ENCODE measurements at places on chromosomes 6 and 20.

GRCh38 chr6:38730140-38730862, 15.2 kb downstream of the DNAH8 start:
- DNase-seq: no peak

DNA sequence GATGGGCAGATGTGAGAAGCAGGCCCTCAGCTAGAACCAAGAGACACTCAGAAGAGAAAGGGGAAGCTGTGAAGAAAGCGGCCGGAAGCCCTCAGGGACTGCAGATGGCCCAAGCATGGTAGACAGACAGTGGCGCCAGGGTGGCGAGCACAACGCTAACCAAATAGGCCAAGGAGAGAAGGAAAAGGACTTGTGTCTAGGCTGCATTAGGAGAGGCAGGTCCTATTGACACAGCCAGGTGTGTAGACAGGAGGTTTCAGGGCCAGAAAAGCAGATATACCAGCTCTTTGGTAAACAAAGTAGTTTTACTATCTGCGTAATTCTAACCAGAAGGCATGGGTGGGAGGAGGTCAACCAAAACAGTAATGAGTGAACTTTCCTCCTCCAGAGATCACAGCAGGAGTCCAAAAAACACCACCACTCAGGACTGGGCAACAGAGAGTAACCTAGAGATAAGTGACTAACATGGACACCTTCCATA, 15.8 kb upstream of the MAP7 start:
- DNase-seq: no peak

- DNase-seq: no peak
These were observed 32.1 kb downstream of the TGM2 start for GRCh38 chr20:38132910-38133501.

DNA sequence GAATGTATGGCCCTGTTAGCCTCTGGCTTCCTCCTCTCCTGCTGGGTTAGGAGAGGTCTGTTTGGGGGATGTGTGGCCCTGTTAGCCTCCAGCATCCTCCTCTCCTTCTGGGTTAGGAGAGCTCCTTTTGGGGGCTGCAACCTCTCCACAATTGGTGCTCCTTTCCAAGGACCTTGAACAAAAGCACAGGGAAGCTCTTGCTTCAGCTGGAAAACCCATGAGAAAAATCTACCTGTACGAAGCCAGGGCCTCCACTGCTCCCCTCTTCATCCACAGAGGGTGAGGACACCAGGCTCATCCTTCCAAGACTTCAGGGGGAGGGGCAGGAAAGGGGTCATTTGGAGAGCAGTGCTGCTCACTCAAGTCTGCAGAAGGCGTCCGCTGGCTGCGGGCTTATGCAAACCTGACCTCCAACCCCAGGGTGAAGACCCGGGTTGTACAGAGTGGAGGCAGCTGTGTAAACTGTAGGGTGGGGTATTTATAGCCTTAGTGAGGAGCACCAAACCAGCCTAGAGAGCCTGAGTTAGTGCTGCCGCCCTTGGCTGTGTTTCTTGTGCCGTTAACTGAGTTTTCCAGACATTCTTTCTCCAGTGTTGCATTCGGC, 62.1 kb downstream of the SLC24A3 start:
- no peak for DNase-seq

DNA sequence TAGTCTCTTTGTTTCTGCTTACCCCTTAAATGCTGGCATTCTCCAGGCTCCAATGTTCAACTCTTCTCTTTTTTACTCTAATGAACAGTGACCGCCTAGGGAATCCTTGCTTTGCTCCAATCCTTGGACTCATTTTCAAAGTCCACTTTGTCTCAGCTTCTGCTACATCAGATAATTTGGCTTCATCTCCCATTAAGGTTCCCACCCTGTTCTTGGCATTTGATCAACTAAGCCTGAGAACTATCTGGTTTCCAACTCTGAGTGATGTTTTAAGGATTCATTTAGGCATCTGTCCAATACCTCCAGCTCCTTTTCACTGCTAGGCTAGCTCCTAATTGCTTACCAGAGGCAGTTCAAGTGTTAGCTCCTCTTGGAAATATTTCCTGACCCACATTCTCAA, 64.9 kb downstream of the ME1 start:
- DNase-seq: no peak

GRCh38 chr20:53087037-53087777, 115.0 kb downstream of the TSHZ2 start:
- DNase-seq: no peak

DNA sequence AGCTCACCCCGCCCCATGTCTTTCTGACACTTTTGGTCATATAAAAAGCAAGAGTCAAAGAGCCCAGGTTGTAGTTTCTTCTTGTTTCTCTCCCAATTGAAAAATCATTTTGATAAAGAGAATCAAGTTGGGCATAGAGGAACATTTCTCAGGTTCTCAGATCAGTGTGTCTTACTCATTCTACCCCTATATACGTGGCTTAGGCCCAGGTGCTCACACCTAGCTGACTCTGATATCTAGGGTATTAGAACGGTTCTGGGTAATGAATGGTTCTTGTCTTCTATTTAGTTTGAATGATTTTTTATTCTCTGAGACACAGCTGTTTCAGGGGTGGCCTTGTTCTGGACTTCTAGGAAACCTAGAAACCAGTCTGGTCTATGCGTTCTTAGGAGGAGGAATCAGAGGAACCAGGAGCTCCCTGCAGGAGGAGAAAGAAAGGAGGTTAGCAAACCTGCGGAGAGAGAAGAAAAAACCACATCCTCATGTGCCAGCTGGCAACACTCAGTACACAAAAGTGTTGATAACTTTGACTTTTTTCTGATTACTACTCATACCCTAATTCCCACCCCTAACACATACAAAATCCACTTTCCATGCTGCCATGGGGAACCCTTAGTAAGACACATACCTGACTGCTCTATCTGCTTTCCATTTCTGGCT, 178.0 kb downstream of the CLIC5 start:
- no peak for DNase-seq

DNA sequence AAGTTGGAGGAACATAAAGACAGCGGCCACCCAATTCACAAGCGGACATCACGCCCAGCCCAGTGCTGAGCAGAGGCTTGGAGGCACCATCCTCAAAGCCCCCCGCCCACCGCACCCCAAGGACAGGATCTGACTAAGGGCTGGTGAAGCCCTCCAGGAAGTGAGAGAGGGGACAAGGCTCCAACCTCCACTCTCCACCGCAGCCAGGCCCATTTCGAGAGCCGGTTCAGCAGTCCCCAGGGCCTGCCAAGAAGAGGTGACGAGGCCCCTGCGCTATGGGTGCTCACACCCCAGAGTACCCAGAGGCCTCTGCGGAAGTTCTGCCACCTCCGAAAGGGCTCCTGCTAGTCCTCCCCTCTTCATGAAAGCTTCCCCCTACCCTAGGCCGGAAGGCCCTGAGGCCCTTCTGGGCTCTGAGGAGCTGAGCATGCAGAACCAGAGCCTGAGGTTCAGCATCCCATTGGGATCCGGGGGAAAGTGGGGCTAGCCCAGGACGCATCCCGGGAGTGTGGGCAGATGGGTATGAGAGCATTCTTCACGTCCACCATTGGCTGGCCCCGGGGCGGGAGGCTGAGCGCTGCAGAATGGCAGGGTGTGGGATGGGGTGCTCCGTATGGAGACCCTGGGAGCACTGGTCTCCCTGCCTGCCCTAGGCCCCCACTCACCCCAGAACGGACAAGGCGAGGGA, 2.5 kb downstream of the GRM4 start:
- no peak for DNase-seq

DNA sequence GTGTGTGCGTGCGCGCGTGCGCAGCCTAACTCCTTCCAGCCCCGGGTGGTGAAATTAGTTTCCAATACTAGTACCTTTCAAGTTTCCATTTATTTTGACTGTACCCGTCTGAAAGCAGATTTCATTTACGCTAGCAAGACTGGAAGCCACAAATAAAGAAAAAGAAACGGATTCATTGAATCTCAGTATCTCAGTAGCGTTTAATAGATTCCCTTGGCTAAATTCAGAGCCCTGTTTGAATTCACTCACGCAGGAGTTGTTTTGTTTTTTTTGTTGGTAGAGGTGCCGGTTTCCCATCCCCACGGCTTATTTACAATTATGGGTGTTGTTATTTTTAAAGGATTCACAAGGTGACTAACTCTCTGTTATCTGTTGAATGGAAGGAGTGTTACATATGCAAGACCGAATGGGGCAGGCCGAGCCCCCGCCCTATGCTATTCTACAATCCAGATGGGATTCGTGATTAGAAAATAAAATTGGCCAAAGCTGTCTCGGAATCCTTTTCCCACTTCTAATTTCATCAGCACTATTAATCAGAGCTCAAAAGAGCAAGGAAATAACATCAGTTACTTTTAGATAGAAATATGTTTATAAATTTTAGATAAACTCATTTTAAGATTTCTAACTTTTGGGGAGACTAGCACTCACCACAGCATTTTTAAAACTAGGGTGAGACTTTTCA, 2.3 kb upstream of the INSM1 start:
- no peak for DNase-seq

DNA sequence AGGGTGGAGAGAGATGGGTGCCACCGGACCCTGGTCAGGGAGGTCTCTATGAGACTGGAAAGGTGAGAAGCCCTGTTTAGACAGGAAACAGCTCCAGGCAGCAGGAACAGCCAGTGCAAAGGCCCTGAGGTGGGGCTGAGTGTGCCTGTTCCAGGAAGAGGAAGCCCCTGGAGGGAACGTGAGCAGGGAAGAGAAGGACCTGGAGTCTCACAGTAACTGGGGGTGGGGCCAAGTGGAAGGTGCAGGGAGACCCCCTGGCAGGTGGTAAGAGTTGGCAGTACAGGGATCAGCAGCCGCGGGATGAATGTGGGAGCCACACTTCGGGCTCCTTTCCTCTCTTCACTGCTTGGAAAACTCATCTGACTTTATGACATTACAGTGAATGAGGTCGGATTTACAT, 43.8 kb upstream of the CST5 start:
- no peak for DNase-seq

DNA sequence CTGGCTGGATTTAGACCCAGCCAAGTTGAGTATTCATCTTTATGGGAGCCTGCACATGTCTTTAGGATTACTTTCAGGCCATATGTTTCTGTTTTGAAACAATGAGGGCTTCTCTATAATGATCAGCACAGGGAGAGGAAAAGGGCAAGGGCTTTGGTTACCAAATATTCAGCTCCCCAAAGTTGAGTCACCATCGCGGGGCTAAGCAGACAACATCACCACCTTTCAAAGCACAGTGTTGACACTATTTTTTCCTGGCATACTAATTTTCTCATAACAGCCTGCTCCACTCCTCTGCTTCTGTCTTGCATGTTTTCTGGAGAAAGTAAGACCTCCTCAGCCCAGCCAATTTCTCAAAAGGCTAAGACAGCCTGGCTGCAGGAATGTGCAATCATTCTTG, 4.9 kb downstream of the SCML4 start:
- DNase-seq: peak; percentile 36

GRCh38 chr20:23340524-23340923, 10.1 kb upstream of the NXT1 start:
- peak; percentile 84 for DNase-seq

DNA sequence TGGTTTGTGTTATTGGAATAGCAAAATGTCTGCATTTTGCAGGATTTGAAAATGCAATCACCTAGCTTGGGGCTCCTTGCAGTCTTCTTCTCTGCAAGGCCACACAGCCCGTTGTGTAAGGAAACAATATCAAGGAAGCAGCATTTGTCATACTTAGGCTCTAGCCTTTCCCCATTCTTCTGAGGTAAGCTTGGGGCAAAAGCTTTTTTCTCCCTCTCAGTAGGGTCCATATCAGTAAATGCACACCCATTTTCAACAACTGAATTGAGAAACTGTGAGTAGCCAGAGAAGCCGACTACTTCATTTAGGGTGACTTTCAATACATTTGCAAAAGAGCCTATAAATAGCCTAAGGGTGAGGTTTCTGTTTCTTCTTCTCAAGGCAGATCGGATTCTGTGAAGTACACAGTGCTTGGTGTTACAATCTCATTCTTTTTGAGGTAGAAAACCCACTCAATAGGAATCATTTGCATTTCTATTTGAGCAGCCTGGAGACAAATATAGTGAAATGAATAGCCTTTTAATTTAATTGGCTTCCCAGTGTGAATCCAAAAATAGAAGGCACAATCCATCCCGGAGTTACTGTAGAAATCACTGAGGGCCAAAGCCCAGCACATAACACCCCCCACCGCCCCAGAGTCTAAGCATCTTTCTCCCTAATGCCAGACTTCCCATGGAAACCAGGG, 61.8 kb downstream of the BTBD3 start:
- no peak for DNase-seq

DNA sequence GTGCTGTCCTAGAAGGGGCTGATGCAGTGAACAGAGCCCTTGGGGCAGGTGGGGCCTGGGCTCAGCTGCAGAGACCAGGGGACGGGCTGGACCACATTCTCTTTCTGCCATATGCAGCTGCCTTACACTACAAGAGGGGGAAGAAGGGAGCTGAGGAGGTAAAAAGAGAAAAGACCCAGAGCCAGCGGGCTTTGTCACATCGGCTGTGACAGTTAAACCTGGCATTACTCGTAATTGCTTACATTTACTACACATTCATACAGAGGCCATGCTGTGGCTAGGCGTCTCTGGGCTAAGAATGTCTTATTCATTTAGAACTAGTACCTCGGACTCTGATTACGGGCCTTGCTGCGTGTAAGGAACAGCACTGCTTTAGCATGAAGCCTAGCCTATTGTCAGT, 12.8 kb upstream of the MAS1L start:
- DNase-seq: no peak

DNA sequence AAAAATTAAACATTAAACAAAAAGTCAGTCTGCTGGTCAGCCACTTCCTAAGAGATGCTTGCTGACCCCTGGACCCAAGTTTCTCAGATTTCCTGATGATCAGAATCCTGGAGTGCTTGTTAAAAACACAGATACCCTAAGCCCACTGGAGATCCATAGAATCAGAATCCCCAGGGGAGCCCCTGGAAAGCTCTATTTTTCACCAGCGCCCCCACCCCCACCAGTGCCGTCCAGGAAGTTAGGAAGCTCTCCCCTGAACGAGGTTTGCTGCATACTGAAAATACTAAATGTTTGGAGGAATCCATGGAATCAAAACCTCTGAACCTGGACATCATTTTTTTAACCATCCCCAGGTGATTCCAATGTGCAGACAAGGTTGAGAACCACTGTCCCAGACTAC, 69.2 kb downstream of the BFSP1 start:
- DNase-seq: no peak

DNA sequence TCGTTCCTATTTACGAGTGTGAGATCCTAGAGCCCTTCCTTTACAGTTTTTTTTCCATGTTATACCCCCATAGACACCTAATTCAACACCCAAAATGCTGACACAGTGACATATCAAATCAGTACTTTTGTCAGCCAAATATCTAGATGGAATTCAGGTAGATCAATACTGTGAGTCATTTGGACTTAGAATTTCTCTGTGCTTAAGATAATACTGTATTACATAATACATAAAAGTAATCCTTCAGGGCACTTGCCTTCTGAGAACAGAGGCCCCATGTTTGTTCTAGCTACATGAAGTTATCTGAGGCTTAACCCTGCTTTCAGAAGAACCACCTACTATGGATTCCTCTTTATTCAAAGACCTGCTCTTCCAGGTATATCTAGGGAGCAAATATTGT, 623.1 kb downstream of the PHF3 start:
- peak; percentile 6 for DNase-seq

- peak; percentile 83 for DNase-seq
These were observed 13.2 kb upstream of the AHCY start for GRCh38 chr20:34316196-34316814.

Data from epithelial cell of esophagus (primary cell).